Kidney (tissue), 22 donors: ENCODE measurements at places on chromosomes 3 and 15.
A peak's percentile ranks its signal among the peaks of the same experiment; 100 is the strongest.

- H3K27ac ChIP-seq, result no peak overlapping the region
- H3K4me3 ChIP-seq, result no peak overlapping the region
- DNase-seq, result no peak
- peaks cover 9% of the 10 kb centered on the region for H3K4me1 ChIP-seq
Measured at GRCh38 chr3:179181021-179181472, 32.9 kb downstream of the PIK3CA start.

DNA sequence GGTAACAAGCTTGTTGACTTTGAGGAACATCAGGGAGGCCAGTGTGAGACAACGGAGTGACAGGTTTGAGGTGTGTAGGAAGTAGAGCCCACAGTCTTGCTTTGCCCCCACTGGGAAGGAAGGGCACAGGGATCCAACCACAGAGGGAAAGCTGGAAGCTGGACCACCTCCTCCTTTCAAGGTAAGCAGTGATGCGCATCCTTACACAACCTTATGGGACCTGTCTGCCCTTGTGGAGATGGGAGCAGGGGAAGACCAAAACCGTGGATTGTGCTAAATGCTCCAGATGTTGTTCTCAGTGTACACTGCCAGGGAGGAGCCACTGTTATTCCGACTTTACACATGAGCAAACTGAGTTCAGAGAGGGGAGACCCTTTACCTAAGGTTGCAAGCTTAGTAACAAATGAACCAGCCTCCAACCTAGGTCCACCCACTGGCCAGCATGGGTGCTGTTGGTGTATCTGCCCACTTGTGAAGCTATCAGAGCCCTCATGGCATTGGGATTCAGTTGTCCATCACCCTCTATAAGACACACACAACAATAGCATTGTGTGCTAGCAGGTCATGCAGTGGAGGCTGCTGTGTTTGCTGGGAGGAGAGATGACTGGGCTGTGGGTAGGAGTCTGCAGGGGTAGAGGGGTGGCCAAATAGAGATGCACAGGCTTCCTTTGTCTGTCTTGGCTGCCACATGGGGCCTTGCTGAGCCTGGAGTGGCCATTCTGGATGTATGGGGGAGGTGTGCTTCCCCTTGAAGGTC lies 586 bp upstream of the LSMEM2 start:
- peaks cover 4% of the 10 kb centered on the region for H3K4me1 ChIP-seq
- no peak overlapping the region for H3K27ac ChIP-seq
- DNase-seq, result no peak
- H3K36me3 ChIP-seq, result no peaks in the 10 kb centered on the region

GRCh38 chr3:132062535-132062934 lies 27.7 kb upstream of the CPNE4 start:
- H3K36me3 ChIP-seq, result no peaks in the 10 kb centered on the region
- no peaks in the 10 kb centered on the region for H3K4me1 ChIP-seq
- DNase-seq, result no peak
- no peaks in the 10 kb centered on the region for H3K27me3 ChIP-seq
- H3K27ac ChIP-seq, result no peak overlapping the region
- H3K4me3 ChIP-seq, result no peak overlapping the region

DNA sequence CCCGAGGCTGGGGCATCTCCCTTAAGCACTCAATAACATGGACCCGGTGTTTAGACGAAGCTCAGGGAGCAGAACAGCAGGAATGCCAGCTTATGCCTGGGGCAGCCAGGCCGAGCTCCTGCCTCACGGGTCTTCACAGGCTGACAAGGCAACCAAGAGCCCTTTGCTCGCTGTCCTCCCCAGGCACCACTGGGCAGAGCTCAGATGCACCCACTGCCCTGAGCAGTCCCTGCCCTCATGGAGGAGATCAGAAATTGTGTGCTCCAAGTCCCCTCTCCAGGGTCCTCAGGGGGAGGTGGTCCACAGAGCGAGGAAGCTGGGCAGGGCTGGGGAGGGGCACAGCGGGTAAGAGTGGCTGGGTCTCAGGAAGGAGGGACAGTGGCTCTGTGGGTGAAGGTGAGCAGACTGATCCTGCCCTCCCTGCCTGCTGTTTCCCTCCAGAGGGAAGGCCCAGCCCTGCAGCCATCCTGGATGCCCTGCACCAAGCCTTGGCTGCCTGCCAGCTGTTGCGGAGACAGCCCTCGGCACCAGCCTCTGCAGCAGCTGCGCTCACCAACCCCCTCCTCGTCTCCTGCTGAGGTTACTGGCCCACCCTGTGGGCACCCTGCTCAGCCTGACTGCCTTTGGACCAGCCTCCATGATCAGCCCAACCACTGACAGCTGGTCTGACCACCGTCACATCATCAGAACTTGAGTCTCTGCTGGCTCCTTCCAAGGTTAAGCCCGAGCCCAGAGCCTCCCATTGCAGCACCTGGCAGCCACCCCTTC lies 21.1 kb upstream of the GP9 start:
- no peak overlapping the region for H3K4me3 ChIP-seq
- no peaks in the 10 kb centered on the region for H3K36me3 ChIP-seq
- peak; percentile 63 for DNase-seq
- no peaks in the 10 kb centered on the region for H3K4me1 ChIP-seq

- no peaks in the 10 kb centered on the region for H3K36me3 ChIP-seq
- H3K4me3 ChIP-seq, result no peak overlapping the region
- H3K27ac ChIP-seq, result no peak overlapping the region
Measured at GRCh38 chr3:37506956-37507535, 332.7 kb upstream of the LRRFIP2 start.

- H3K4me1 ChIP-seq, result peaks cover 12% of the 10 kb centered on the region
- no peaks in the 10 kb centered on the region for H3K27me3 ChIP-seq
- no peak overlapping the region for H3K27ac ChIP-seq
- DNase-seq, result no peak
- no peaks in the 10 kb centered on the region for H3K36me3 ChIP-seq
Measured at GRCh38 chr3:186385856-186386602, 24.0 kb upstream of the DGKG start.

DNA sequence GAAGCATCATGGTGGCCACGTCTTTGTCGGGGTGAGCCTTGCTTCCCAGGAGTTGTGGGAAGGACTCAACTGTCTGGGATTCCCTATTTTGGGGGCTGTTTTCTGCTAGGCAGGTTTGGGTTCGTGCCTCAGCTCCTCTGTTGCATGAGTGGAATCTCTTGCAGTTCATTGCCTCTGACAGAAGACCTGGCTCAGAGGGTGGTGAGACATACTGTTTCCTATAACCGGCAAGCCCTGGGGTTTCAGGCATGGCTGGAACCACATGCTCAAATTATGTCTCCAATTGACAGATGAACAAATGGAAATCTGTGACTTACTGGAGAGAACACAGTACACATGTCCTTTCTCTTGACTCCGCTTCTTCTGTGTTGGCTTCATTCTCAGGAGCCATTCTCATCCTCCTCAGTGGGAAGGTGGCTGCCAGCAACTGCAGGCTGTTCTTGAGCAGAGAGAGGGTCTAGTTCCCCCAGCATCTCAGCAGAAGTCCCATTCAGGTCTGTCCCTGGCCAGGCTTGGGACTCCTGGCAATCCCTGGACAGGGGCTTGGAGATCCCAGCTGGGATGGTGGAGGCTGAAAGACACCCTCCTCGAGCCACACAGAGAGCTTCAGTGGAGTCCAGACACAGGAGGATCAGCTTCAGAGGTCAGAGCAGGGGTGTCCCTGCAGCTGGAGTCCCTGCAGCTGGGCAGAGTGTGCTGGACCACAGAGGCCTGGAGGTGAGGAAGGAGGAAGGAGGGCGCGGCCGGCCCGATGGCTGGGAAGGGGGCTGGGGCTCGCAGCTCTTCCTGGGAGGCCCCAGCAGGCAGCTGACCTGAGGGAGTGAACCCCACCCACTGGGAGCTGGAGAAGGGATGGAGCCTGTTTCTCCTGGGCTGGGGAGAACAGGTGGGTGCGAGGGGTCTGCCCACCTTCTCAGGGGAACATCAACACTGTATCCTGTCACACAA lies 97.6 kb downstream of the LSM3 start:
- no peak for DNase-seq
- no peak overlapping the region for H3K27ac ChIP-seq
- no peaks in the 10 kb centered on the region for H3K27me3 ChIP-seq
- H3K36me3 ChIP-seq, result no peaks in the 10 kb centered on the region

DNA sequence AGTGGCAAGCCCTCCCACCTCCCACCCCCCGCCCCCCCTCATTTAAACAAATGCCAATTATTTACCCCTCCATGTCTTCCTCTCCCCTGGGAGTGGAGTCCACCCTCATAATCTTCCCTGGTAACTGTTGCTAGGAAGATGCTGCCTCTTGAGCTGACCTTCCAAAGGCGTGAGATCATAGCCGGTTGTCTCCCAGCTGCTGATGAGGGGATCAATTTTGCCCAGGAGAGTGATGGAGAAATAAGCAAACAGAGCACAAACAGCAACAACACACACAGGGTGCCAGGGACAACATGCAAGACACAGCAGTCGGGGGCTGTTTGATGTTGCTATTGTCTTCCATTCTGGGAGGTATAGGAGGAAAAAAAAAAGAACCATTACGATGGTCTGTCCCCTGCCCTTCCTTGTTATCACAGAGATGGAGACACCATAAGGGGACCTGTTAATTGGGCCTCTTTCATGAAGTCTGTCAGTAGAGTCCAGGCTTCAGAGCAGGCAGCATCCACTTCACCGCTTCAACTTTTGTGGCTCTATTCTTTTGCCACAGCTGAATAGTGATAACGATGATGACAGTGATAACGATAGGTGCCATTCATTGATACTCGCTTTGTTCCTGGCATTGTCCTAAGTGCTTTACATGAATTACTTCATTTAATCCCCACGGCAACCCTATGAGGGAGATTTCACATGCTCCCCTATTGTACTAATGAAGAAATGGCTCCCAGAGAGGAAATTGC lies 76.9 kb upstream of the RGMA start:
- no peaks in the 10 kb centered on the region for H3K4me1 ChIP-seq
- no peaks in the 10 kb centered on the region for H3K36me3 ChIP-seq
- no peak overlapping the region for H3K27ac ChIP-seq
- H3K27me3 ChIP-seq, result no peaks in the 10 kb centered on the region
- H3K4me3 ChIP-seq, result no peak overlapping the region

GRCh38 chr3:62210011-62210410 lies 163.3 kb downstream of the FEZF2 start:
- DNase-seq, result no peak
- H3K27me3 ChIP-seq, result no peaks in the 10 kb centered on the region
- H3K4me3 ChIP-seq, result no peak overlapping the region
- no peaks in the 10 kb centered on the region for H3K36me3 ChIP-seq
- no peaks in the 10 kb centered on the region for H3K4me1 ChIP-seq
- H3K27ac ChIP-seq, result no peak overlapping the region

DNA sequence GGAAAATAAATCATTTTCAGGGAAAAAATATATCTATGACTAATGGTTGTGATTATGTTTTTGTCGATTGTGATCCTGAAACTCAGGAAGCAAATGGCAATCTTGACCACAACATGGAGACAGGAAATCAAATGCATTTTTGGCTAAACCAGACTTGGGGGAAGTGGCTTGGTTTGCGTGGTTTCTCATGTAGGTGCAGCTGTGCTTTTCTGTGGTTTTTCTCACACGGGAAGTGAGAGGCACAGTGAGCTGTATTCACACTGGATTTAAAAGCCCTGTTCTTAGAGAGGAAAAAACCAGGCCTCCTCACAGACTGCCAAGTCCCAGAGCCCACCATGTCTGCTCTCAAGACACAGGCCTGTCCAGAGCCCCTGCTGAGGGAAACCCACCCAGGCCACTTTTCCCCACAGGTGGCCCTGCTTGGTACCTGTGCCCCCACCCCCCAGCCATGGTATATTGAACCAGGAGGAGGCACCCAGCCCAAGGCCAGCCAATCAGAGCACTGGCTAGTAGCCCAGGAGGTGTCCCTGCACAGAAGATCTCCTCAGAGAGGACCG lies 46.1 kb downstream of the BTD start:
- H3K36me3 ChIP-seq, result peaks cover 3% of the 10 kb centered on the region
- H3K27me3 ChIP-seq, result no peaks in the 10 kb centered on the region
- no peak overlapping the region for H3K4me3 ChIP-seq
- no peaks in the 10 kb centered on the region for H3K4me1 ChIP-seq
- no peak overlapping the region for H3K27ac ChIP-seq

DNA sequence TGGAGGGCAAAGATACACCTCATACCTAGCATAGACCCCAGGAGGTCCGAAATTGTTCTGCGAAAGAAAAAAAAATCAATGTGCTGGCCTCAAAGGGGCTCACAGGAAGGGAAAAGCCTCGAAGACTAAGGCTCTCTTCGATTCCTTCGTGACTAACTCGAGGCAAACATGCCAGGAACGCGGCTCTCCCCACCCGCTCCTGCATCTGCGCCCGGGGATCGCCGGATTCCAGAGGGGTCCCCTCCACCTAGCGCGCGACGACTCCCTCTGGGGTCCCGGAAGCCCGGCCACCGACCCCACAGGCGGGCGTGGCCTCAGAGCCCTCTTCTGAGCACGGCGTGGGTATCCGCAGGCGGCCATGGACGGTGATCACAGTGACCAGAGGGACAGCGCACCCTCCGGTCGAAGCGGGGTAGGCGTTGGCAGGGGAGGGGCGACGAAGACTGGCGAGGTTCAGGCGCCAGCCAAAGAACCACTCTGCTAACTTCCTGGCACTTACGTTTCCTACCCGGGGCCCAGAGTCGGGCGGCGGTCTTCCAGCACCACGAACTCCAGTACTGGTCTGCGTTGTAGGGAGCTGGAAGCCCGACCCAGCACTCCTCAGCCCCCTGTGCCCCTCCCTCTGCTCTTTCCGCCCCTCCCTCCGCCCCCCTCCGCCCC lies 515 bp upstream of the EIF3J start:
- H3K4me3 ChIP-seq, result peak overlapping the region; percentile 68
- no peaks in the 10 kb centered on the region for H3K36me3 ChIP-seq
- peak overlapping the region; percentile 97 for H3K27ac ChIP-seq
- no peaks in the 10 kb centered on the region for H3K4me1 ChIP-seq

DNA sequence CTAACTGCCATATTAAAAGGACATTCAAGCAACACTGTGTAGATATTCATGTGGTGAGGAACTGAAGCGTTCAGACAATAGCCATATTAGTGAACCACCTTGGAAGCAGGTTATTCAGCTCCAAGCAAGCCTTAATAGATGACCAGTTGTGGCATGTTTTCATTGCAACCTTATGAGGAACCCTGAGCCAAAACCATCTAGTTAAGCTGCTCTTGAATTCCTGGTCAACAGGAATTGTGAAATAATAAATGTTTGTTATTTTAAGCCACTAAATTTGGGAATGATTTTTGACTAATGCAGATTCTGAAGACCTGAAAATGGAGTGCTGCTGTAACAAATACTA lies 73.0 kb downstream of the SPRED1 start:
- no peaks in the 10 kb centered on the region for H3K27me3 ChIP-seq
- no peaks in the 10 kb centered on the region for H3K4me1 ChIP-seq
- peaks cover 11% of the 10 kb centered on the region for H3K36me3 ChIP-seq
- H3K27ac ChIP-seq, result no peak overlapping the region

DNA sequence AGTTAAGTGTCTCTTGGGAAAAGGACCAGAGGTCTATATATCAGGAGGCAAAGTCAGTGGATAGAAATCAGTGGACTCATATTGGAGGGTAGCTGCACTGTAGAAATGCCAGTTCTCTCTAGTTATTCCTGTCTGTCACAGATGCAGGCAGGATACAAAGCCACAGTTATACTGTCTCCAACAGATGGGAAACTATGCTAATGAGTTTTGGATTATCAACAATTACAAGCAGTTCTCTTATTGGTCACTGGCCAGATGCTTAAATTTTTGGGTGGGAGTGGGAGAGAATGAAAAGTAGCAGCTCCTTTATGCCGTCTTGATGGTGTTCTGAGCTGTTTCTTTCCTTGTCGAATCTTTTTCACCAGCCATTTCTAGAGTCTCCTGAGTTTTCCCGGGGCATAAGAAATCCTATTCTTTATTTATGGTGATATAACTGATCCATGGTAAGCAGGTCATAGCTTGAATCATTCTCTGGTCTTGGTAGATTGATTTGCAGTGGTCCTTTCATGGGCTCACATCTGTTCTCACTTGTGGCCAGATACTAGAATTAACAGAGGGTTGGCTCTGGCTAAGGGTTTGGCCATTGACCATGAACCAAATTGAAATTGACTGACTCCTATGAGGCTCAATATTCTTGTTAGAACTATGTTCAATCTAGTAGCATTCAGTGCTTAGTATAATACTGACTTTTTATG lies 44.6 kb upstream of the RBMS3 start:
- no peak for DNase-seq
- H3K4me3 ChIP-seq, result no peak overlapping the region
- no peaks in the 10 kb centered on the region for H3K36me3 ChIP-seq
- H3K27ac ChIP-seq, result no peak overlapping the region
- H3K4me1 ChIP-seq, result no peaks in the 10 kb centered on the region
